ENCODE measurements at places on chromosomes 13 and 19.

DNA sequence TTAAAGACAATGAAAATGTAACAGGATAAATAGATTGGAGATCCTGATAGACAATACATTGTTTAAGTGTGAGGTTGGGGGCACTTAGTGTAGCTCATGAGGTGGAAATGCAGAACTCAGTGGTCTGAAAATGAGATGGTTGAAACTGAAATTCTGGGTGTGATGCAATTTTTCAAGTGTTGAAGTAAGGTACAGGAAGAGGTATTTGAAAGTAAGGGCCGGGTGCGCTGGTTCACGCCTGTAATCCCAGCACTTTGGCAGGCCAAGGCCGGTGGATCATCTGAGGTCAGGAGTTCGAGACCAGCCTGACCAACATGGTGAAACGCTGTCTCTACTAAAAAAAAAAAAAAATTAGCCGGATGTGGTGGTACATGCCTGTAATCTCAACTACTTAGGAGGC lies 113.0 kb downstream of the UFM1 start:
- DNase-seq = no peak

DNA sequence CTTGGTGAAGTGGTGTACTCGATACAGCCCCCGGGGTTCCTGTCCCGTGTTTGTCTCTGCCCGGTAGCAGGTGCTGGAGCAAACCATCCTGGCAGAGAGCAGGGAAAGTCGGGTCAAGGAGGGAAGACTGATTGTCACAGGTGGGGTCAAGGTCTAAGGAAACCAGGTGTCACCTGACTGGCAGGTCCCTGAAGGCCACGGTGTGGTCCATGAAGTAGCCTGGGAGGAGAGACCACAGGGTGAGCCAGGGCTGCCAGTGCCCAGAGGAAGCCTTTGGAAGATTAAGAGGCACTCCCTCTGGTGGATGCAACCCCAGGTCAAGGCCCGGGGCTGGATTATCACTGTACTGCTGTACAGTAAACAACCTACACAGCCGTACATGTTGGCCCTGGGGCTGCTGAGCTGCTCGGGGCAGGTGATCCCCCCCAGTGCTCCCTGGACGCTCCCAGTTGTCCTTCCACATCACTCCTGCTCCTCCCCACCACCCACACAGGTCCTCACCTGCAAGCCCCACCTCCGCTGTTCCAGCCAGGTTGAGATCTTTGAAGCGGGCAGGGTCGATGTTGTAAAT lies 6.0 kb upstream of the CCER2 start:
- DNase-seq = no peak

- no peak for DNase-seq
Observed at GRCh38 chr13:27481766-27482165, 31.4 kb upstream of the MTIF3 start.

GRCh38 chr13:64369121-64369520 lies 2861.0 kb downstream of the PCDH9 start:
- DNase-seq = no peak

DNA sequence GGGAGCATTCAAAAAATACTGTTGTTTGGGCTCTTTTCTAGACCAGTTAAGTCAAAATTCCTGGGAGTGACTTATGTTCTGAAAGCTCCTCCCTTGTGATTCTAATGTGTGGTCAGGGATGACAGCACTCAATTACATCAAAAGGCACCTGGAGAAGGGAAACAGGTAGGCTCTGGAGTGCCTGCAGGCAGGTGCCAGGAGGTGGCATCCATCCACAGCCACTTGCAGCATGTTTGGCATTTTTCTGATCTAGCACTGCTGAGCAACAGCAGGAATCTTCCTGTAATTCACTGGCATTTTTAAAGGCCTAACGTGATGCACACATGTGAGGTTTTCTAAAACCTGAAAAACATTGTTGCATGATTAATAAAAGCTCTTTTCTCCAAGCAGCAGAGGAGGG lies 94.6 kb downstream of the CCNA1 start:
- DNase-seq = no peak

GRCh38 chr13:30807392-30807791 lies 72.0 kb downstream of the ALOX5AP start:
- no peak for DNase-seq

- DNase-seq = no peak
Observed at GRCh38 chr13:74870865-74871264, 611.1 kb downstream of the TBC1D4 start.

All from stromal cell of bone marrow (primary cell).